ENCODE measurements at places on chromosomes 12 and 14. TPM values are rescaled to one million over a fixed set of nuclear protein-coding genes. Genes with fewer than 3 reads are reported as not detected.

RPS6KL1 gene
- 11.5 TPM for total RNA-seq

DNA sequence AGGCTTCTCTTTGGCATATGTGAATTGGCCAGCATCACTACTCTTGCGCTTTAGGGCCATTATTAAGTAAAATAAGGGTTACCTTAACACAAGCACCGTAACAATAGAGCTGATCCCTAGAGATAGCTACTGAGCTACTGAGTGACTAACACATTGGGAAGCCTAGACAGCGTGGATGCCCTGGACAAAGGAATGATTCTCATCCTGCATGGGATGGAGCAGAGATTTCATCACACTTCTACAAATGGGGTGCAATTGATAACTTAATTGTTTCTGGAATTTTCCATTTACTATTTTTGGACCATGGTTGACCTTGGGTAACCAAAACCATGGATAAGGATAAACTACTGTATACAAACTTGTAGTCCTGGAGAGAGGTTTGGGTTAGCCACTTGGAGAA lies 57.1 kb downstream of the FBXO34 start:
- no peak for DNase-seq

DNA sequence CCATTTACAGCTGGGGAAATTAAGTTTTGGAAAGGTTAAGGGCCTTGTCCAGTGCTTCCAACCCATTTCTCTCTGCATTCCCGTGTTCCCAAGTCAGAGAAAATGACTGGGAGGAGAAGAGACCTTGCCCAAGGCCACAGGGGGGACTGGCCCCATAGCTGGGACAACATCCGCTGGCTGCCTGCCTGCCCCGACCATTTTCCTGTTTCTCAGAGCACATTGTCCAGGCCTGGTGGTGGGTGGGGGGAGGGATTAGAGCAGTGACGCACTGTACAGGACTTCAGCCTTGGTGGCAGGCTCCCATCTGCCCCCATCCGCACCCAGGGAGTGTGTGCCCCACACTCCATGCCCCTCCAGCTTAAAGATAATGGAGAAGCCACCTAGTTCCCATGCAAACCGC lies 27.7 kb downstream of the DIO3 start:
- DNase-seq = no peak

DNA sequence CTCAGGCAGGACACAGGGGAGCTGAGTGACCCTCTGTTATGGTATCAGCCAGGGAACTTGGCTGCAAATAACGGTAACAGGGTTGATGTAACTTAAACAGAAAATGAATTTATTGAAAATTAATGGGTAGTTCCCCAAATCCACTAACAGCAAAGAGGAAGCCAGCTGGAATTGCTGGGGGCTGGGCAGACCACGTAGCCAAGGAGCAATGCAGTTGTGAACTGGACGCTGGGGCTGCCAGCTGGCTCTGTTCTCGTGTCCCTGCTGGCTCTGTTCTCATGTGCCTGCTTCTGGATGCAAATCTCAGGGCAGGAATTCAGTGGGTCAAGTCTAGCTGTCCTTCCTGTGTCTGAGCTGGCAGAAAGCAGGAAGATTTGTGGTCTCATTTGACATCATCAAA lies 1383.3 kb upstream of the TMEM132C start:
- DNase-seq = no peak

GRCh38 chr14:67623114-67623513 lies 3.4 kb downstream of the ARG2 start:
- no peak for DNase-seq

ABHD4 gene
- 28.4 TPM for total RNA-seq

DNA sequence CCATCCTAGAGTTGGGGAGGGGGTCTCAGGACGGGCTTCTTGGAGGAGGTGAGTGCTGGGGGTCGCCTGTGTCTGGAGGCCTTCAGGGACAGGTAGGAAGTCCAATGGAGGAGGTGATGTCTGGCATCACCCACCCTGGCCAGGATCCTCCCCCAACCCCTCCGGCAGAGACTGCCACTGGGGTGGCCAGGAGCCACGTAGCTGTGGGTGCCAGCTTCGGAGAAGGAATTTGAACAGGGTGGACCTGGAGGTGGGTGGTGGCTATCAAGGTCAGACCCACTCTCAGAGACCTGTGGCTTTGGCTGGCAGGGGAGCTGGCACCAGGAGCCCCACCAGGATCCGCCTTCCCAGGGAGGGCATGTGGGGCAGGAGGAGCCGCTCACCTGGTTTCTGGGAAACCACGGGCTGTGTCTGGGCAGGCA lies 9.1 kb downstream of the CEP170B start:
- DNase-seq = no peak

- no peak for DNase-seq
Observed at GRCh38 chr14:53814392-53814791, 142.2 kb downstream of the BMP4 start.

DNA sequence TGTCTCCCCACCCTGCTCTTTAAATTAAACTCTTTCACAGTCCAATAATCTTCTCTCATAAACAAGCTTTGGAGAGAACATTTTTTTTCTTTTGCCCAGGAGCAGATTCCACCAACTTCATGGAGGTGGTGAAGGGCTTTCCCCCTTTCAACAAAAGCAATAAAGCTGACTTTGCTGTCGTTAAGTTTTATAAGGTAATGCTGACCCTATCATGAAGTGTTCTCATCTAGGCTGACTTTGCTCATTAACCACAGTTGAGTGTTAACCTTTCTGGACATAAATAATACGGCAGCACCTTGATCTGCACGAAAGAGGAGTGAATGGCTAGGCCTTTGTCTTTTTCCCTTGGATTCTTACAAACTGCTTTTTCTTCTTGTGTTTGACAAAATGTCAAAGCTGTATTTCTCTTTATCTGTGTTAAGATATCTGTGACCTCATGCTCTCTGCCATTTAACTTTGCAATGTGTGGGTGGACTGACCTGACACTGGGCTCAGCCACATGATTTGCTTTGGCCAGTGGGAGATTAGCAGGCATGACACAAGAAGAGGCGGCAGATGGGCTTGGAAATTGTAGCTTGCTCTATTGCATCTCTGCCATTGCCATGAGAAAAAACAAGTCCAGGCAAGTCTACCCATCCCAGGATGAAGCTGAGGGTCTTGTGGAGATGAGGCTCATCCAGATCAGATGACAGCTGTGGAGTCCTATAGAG lies 470.9 kb upstream of the CCDC196 start:
- DNase-seq = no peak

KRT85 gene
- not detected for total RNA-seq

MYH7 gene
- 1.2 TPM for total RNA-seq

All from mucosa of descending colon (tissue), 3 donors.